ENCODE measurements at places on chromosomes 12 and 14.

DNA sequence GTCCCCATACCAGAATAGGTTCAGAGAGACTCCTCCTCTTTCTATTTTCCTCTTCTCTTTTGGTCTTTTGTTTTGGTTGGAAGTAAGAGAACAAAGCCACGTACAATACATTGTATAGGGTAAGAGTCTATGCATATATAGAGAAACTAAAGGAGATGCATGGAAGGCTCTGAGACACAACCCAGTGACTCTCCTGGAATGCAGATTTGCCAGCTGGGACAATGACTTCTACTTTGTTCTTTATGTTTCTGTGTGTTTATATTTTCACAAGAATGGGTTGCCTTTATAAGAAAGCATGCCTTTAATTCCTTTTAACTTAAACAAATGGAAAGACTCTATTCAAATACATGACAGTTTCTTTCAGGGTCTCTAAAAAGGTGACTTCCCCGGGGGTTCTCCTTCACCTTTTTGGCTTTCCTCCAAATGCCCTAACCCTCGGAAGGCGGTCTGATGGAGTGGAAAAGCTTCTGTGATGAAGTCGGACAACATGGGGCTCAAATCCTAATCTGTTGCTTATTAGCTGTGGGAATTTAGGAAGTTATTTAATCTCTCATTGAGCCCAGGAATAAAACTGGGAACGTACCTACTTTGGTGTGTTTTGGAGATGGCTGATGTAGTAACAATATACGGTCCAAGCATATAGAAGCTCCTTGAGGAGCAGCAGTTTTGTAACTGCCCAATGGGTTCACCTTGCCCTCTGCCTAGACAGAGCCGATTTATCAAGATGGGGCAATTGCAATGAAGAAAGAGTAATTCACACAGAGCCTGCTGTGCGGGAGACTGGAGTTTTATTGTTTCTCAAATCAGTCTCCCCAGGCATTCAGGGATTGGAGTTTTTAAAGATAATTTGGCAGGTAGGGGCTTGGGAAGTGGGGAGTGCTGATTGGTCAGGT, 9.1 kb upstream of the SERPINA1 start:
- DNase-seq, result no peak

GRCh38 chr14:36129181-36129580, 47.3 kb downstream of the PTCSC3 start:
- DNase-seq, result no peak

- DNase-seq, result no peak
Measured at GRCh38 chr14:105312973-105313372, 1.6 kb upstream of the PACS2 start.

- no peak for DNase-seq
Measured at GRCh38 chr12:81354327-81354932, 276.6 kb downstream of the ACSS3 start.

All from fibroblast of skin of abdomen (primary cell).